Right renal pelvis (tissue), 4 donors: ENCODE measurements at places on chromosomes 5 and 9. TPM values are rescaled to one million over a fixed set of nuclear protein-coding genes. Genes with fewer than 3 reads are reported as not detected.

The SLC6A18 gene
- 3.9 TPM for polyA plus RNA-seq

The TLR4 gene
- 6.8 TPM for polyA plus RNA-seq

The PCDHGB6 gene
- 8.3 TPM for polyA plus RNA-seq

The NUDCD2 gene
- 53.6 TPM for polyA plus RNA-seq

The C5orf63 gene
- polyA plus RNA-seq = 15.8 TPM

The IL5 gene
- not detected for polyA plus RNA-seq

The LRRC70 gene
- polyA plus RNA-seq = 9.2 TPM

The NUTM2G gene
- polyA plus RNA-seq = 0.59 TPM

The TLE1 gene
- 73.4 TPM for polyA plus RNA-seq

The PCDHB16 gene
- polyA plus RNA-seq = 7.7 TPM

The TMEM232 gene
- polyA plus RNA-seq = 9.3 TPM

The TRIM7 gene
- 0.29 TPM for polyA plus RNA-seq

The ZNF658 gene
- polyA plus RNA-seq = 14.8 TPM

The DOCK2 gene
- 2.3 TPM for polyA plus RNA-seq

The OCLN gene
- polyA plus RNA-seq = 32.2 TPM

The ITK gene
- 0.20 TPM for polyA plus RNA-seq

The PURA gene
- 14.3 TPM for polyA plus RNA-seq

- DNase-seq = no peak
Measured at GRCh38 chr9:111056538-111056937, 18.3 kb upstream of the LPAR1 start.

- no peak for DNase-seq
Measured at GRCh38 chr5:150626853-150627276, 13.6 kb upstream of the SYNPO start.

- no peak for DNase-seq
Measured at GRCh38 chr5:171496456-171496855, 77.0 kb downstream of the FGF18 start.

- DNase-seq = no peak
Measured at GRCh38 chr9:6794936-6795335, 37.2 kb downstream of the KDM4C start.

- no peak for DNase-seq
Measured at GRCh38 chr5:90406466-90406865, 3.1 kb downstream of the CETN3 start.

- DNase-seq = peak; percentile 74
Measured at GRCh38 chr9:137046088-137046787, at the start of gene NPDC1. TSS of gene NPDC1 (minus strand) at chr9:137046177. CDS start at chr9:137045989, 188 bp downstream.

GRCh38 chr9:87792831-87793288 lies 66.9 kb downstream of the CTSL start:
- DNase-seq = no peak

GRCh38 chr5:78058625-78059024 lies 235.9 kb downstream of the AP3B1 start:
- no peak for DNase-seq

DNA sequence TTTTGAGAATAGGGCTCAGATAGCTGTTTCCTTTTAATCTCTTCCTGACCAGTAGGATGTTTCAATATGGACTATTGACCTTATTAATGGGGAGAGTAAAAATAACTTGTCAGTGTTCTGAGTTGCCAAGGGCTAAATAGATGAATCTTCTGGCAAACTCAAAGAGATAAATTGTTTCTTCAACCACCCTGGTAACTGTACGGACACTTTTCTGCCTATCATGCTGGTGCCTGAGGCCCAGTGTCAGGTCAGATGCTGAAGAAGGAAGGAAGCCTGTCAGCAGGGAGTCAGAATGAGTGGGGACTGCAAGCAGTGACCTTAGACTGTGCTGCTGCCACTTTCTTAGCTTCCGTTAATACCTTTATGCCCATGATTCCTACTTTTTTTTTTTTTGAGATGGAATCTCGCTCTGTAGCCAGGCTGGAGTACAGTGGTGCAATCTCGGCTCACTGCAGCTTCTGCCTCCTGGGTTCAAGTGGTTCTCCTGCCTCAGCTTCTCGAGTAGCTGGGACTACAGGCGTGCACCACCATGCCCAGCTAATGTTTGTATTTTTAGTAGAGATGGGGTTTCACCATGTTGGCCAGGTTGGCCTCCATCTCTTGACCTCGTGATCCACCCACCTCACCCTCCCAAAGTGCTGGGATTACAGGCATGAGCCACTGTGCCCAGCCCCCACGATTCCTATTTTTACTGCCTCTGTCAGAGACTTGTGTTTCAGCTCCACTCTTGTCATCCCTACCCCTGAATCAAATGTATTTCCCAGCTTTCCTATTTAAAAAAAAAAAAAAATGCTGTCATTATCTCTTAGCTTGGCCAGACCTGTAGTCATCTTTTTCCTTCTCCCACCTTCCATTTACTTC lies 33.7 kb downstream of the TGFBR1 start:
- DNase-seq = no peak

DNA sequence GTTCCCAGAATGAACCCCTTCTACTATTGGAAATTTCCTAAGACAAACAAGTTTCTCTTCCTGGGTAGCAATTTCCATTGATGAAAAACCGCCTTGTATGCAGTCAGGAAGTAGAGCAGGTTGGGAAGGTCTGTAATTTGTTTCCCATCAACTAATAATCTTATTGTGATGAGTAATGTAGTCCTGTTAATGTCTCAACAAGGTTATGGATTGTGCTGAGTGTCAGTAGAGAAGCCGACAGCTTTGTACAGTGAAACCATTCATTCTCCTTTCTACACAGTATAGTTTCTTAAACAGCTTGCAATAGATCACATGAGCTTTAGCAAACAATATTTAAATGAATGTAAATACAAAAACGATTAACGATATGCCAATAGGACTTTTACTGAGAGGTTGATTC lies 355.4 kb upstream of the WWC1 start:
- no peak for DNase-seq

GRCh38 chr5:37738057-37738691 lies 101.7 kb downstream of the GDNF start:
- DNase-seq = no peak

GRCh38 chr5:161261668-161262323 lies 284.7 kb downstream of the GABRB2 start:
- DNase-seq = no peak

GRCh38 chr9:70352356-70352755 lies 62.1 kb downstream of the KLF9 start:
- DNase-seq = no peak

- DNase-seq = no peak
Measured at GRCh38 chr9:129319076-129319937, 141.2 kb upstream of the IER5L start.

- DNase-seq = no peak
Measured at GRCh38 chr5:170426786-170427185, 37.6 kb upstream of the KCNMB1 start.

DNA sequence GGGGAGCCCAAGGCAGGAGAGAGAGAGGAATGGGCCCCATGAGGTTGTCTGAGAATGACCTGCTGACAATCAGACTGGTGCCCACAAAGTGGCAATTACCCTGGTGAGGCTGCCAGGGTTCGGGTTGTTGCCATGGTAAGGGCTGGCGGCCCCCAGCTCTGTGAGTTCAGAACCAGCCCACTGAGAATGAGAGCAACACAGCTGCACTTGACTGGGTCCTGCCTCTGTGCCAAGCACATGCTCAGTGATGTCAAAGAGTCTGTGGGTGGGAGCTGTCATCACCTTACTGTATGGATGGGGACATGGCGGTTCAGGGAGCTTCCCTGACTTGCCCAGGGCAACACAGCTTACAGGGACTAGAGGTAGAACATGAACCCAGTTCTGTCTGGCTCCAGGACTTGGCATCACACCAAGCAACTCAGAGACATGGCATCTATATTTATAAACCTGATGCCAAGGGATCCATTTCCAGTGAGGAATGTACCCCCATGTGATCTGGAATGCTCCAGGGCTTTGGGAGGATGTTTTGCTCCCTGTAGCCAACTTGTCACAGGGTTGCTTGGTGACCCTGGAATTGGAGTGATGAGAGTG lies 38.2 kb upstream of the TEX48 start:
- no peak for DNase-seq

- no peak for DNase-seq
Measured at GRCh38 chr9:107309271-107309670, 26.2 kb downstream of the RAD23B start.

DNA sequence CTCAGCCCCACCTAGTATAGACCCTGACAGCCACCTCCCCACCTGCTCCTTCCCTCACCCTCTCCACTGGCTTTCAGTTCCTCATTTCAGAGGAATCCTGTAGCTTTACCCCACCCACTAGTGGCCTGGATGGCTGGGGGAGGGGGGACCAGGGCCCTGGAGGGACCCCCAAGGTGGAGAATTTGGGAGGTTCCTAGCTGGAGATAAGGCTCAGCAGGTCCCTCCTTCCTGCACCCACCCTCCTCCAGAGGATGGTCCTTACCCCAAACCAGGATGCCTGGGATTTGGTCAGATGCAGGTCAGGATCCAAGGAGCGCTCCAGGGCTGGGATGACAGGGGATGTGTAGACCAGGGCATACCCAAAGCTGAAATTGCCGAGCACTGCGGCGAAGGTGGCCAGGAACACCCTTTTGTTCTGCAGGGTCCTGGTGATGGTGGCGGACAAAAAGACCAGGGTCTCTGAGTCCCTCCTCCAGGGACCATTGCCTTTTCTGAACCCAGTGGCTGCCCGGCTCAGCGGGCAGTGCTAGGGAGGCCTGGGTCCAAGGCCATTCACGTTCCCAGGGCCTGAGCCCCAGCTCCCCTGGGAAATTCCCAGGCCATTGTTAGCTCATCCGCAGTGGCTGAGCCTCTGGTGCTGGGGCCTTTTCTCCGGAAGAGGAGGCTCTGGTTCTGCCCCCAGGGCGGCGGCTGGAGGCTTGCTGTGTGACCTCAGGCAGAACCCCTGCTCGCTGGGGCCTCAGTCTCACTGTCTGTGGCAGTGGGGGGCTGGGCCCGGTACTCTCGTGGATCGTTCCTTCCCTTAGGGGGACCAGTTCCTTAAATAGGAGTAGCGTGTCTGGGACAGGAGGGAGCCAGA lies 678 bp downstream of the SLC2A6 start:
- no peak for DNase-seq

- DNase-seq = no peak
Measured at GRCh38 chr5:103526164-103526915, 36.2 kb downstream of the NUDT12 start.

- DNase-seq = no peak
Measured at GRCh38 chr9:134026581-134026980, 1.3 kb downstream of the BRD3OS start.

GRCh38 chr9:656926-657568 lies 184.4 kb upstream of the DMRT1 start:
- DNase-seq = no peak

DNA sequence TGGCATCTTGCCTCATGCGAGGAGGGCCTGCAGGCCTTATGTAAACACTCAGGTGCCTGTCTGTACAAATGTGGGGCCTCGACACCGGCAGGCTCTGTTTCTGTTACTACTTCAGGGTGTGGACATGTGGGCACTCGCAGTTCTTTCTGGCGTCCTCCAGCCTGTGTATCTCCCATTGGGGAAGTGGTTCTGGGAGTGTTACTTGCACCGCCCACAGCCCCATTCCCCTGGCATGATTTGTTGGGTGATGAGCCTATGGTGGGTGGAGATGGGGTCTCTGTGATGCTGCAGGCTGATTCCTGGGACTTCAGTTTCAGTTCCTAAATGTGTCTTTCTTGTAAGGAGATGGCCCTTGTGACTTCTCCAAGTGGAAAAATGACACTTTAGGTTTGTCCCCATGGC lies 82.1 kb upstream of the PITX1 start:
- DNase-seq = no peak

GRCh38 chr9:97419309-97419867 lies 7.5 kb downstream of the TDRD7 start:
- no peak for DNase-seq

DNA sequence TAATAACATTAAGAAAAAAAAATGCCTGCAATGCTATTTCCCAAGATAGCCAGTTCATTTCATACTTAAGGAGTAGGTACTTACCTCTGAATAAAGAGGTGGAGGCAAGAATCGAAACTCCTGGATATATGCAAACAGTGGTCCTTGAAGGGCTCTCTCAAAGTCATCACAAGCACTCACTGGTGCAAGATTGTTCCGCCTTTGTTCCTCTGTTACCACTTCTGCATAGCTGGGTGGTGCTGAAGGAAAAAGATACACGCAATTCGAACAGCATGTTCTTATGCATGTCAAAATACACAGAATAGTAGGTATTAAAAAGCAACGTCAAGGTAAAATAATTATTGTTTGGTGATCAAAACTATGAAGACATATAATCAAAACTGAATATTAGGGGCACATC lies 9.5 kb downstream of the ARRDC3 start:
- DNase-seq = no peak

DNA sequence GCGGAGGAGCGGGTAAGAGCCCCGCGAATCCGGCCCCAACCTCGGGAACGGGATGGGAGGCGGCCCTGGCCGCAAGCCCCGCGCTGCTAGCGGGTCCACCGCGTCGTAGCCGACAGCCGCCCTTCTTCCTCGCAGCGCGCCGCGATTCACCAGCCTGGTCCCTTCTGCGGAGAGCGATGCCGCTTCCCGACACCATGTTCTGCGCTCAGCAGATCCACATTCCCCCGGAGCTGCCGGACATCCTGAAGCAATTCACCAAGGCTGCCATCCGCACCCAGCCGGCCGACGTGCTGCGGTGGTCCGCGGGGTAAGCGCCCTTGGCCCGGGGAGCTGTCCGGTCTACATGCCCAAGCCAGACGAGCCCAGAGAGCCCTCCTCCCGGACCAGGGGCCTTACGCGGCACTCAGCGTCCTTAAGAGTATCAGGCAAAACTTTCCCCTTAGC lies 335 bp downstream of the ROPN1L start:
- DNase-seq = no peak

DNA sequence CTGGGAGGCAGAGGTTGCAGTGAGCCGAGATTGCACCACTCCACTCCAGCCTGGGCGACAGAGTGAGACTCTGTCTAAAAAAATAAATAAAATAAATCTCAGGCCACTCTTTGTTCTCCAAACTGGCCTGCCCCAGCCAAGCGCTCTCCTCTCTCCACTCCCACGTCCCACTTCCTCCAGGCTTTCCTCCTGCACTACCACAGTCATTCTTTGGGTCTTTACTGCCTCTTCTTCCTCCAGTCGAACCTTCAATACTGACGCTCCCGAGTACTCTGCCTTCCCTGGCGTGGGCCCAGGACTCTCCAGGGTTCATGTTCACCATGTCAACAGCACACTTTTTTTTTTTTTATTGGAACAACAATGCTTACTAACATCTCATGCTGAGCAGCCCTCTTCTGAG lies 23.9 kb downstream of the RNF130 start:
- no peak for DNase-seq
